Stimulated activated CD8-positive, alpha-beta memory T cell treated with anti-CD3 and anti-CD28 coated beads, Interleukin-15, amount 100 ng/mL, for 4 hours (primary cell): ENCODE measurements at places on chromosomes 6 and 20.

DNA sequence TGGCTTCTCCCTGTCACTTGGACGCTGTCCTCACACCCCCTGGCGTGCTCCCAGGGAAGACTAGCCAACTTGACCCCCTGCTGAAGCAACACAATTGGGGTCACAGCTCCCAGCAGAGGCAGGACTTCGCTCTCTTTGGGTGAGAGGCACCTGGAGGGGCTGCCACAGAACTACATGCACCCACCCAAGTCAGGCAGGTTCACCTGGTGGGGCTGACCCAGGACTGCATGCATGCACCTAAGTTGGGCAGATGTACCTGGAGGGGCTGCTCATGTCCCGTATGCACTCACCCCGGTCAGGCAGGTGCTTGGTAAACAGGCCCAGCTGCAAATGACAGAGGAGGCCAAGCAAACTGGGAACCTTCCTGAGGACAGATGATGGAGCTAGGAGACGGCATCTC is 154.3 kb upstream of the RPS6KA2 start:
- DNase-seq = no peak

DNA sequence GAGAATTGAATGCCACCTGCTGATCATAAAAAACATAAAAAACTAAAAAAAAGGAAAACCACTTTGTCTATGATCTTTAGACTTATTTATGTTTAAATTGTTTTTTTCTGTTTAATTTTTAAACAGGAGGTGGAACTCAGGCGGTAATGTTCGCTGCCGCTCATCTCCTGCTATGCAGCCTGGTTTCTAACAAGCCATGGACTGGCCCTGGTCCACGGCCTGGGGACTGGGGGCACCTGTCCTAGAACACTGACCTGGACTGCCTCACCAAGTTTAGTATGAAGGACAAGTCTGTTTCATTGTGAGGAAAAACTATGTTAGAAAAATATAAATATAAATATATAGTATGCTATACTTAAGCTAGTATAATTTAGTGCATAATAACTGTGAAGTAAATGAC is 27.0 kb upstream of the IFNGR1 start:
- no peak for DNase-seq

DNA sequence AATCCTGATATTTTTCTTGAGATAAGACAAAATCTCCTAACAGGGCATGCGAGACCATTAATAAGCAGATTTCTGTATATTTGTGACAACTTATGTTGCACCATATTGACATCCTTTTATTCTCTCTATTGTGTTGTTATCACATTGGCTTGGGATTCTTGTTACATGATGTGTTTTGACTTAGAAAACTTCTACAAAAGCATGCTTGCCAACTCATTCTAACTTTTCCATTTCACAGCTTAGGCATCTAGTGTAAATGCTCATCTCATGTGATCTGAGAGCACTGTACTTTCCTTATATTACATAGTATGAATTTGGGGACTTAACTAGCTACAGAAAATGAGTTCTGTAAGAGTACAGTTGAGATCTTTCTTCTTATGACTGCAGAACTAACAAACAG is 1040.7 kb upstream of the ADGRB3 start:
- no peak for DNase-seq

DNA sequence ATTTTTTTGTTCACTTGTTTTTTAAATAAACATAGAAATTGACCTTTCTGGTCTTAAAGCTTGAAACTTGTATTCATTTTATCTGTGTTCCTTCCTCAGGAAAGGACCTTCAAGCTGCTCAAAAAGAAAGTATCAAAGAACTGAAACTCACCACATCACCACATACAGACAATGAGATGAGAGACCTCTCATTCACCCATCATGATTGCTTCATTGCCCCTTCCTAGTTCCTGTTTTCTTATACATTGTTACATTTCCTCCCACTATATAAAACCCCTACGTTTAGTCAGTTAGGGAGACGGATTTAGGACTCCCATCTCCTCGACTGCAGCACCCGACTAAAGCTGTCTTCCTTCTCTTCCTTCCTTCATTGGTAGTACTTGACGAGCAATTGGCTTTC is 180.5 kb upstream of the OPRM1 start:
- no peak for DNase-seq

- no peak for DNase-seq
Measured at GRCh38 chr6:96611342-96611991, 48.5 kb downstream of the FHL5 start.
